ENCODE measurements at places on chromosomes 6 and 20.

DNA sequence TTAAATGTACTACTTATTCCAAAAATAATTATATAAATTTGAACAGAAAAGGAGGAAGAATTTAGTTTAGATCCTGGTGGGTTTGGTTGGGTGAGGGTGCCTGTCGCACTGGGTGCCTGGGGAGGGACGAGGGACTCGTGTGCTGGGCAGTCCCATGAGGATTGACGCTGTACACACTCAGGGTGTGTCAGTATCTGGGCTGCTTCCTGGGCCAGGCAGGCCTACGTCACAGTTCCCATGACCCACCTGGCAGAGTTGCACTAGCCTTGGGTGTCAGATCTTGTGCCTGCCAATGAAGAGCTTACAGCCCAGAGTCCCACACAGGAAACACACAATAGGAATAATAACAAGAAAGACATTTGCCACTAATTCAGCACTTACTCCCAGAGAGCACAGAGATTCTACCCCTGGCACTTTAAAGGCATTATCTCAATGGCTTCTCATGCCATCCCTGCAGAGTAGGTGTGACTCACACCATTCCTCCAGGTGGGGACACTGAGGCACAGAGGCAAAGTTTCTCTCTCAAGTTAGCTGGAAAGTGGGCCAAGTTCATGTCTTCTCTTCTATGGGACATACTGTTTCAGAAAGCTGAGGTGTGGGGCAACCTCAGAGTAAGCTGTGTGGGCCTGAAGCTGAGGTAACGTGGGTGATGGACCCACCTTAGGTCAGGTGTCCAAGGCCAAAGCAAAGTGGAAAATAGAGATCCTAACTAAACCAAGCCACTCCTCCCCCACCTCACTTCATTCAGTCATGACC, 1.3 kb upstream of the SDCBP2 start:
- DNase-seq: no peak

DNA sequence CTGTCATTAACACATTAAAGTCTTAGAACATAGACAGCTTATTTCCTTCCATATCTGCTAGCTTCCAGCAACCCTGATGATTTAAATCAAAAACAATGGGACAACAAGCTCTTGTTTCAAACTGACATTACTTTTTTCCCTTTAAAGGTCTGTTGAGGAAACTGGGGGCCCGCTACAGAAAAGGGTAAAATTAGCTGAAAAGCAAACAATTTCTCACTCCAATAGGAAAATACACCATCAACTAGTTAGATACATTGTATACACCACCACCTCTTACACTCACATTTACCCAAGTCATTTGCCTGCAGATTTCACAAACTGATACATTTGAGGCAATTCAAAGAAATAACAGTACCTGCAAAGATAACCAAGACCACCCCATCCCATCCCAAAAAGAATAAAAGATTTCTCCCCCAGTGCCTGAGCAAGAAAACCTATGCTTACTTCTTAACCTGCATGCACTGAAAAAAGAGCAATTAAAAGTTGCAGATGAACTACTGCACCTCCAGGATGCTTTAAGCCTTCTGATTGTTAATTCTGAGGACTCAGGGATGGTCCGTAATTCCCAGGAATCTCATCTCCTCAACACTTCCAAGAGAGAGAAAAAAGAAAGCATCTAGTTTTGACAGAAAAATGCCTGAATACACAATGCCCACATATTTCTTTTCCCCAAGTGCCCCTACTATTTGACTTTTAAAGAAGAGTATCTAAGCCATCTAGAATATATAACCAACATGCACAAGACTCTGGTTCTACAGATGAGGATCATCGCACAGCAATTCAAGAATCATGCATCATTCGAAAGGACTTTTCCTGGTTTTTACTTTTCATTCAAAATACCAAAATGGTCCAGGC, 5.6 kb downstream of the ZMYND8 start:
- DNase-seq: no peak

- DNase-seq: no peak
These were observed 37.3 kb downstream of the SIM1 start for GRCh38 chr6:100427452-100427851.

GRCh38 chr6:161906571-161906970, 632.7 kb upstream of the AGPAT4 start:
- no peak for DNase-seq

DNA sequence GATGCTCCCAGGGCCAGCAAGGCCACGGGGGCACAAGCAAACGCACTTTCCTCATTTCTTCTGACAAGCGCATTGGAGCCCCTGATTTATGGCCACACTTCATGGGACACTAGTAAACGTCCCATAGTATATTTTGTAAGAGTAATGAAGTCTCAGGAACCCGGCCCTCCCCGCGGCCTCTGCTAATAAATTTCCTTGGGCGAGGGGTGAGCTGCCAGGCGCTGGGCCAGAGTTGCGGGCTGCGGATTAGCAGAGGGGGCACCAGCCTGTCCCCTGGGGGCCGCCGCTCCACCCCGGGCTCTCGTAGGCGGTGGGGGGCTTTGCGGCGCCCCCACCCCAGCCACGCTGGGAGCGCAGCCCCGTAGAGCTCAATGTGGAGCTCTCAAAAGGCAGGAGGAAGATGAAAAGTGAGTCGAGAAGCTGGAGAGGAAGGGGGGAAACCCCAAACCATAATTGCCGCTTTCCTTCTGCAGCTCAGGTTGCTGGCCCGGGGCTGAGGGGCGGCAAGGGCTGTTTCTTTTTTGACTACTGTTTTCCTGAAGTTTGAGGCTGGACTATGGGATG, 173.6 kb downstream of the CDC5L start:
- no peak for DNase-seq

GRCh38 chr20:13402171-13402760, 181.2 kb downstream of the ISM1 start:
- no peak for DNase-seq

- no peak for DNase-seq
These were observed 2.6 kb upstream of the ZSCAN12 start for GRCh38 chr6:28402197-28402596.

DNA sequence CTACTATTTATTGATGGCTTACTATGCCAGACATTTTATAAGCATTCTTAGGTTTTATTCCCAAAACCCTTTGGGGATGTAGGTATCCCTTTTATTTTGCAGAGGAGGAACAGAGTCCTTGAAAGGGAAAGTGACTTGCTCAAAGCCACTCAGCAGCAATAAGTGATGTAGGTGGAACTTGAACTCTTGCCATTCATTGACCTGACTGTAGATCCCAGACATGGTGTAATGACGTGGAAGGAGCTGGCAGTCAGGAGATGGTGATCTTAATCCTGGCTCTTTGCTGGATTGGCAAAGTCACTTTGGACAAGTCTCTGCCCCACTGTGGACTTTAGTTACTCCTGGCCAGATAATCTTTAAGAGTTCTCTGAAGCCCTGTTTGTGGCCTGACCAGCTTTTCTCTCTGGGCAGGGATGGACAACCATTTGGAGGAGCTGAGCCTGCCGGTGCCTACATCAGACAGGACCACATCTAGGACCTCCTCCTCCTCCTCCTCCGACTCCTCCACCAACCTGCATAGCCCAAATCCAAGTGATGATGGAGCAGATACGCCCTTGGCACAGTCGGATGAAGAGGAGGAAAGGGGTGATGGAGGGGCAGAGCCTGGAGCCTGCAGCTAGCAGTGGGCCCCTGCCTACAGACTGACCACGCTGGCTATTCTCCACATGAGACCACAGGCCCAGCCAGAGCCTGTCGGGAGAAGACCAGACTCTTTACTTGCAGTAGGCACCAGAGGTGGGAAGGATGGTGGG, 1.6 kb downstream of the DBNDD2 start:
- DNase-seq: no peak

- no peak for DNase-seq
These were observed 250.0 kb downstream of the TAF4 start for GRCh38 chr20:61815678-61816077.

DNA sequence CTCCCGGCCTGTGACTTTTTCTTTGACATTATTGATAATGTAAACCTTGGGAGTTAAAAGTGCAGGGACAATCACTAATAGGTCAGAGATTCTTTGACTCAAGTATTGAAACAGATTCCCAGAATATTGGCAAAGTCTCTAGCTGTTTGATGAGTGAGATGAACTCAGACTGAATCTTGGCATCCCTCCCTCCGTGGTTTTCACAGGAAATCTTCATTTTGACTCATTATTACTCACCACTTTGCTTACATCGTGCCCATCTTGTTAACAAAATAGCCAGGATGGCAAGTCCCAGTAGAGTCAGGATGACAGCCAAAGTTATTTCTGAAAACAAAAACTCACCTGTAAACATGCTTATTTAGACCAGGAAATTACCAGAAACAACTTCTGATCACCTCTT, 2.0 kb downstream of the TSBP1 start:
- no peak for DNase-seq

DNA sequence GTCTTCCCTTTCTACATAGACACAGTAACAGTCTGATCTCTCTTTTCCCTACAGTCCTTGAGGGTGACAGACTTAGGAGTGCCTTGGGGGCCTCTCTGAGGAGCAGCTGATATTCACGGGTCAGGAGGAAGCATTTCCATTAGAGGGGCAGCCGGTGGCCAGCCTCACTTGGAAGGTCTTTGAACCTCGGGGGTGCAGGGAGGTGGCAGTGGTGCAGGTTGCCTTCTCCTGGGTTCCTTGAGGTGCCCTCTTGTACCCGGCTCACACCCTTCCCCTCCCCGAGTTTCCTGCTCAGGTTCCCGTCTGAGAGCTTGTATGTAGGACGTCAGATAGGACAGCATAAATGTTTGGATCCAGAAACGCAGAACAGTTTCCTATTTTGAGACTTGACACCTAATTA, 2.5 kb downstream of the RTEL1 start:
- no peak for DNase-seq

GRCh38 chr6:155638200-155638599, 182.6 kb upstream of the NOX3 start:
- DNase-seq: no peak

DNA sequence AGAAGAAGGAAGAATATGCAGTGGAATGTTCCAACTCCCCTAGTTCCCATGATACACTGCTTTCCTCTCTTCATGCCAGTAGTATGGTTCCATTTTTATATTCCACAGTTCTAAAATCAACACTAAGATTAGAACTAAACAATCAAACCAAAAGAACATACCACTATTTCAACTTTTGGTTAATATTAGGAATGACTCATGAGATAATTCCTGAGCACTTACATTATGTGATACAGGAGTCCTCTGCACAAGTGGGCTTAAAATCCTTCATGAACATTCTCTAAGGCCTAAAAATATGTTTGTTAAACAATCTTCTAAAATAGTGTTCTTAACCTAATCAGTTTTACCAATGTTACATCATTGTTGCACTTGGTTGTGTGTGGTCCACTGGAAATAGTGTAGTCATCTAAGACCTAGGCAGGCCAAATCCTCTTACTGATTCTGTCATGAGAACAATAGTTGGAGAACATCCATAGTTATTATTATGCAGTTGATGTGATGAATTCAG, 30.3 kb upstream of the RCAN2 start:
- DNase-seq: no peak

GRCh38 chr20:54793291-54793992, 318.0 kb downstream of the DOK5 start:
- DNase-seq: no peak

GRCh38 chr6:24763578-24763977, 11.2 kb upstream of the GMNN start:
- DNase-seq: no peak

GRCh38 chr6:3444276-3445088, 12.4 kb downstream of the SLC22A23 start:
- no peak for DNase-seq

DNA sequence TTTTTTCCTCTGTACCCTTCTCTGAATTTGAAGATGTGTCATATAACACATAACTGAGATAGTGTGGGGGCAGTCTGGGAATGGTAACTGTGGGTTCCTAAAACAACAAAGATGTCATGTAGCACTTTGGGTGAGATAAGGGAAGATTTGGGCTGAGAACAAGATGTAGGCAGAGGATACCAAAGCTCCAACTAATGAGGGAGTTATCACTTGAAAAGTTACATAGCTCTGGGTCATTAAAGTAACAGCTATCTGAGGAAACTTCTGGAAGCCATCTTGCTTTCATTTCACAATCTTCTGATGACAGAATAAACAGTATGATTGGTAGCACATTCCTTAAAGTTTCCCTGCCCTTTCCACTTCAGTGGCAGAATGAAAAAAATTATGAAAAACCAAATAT, 255.4 kb downstream of the TBX18 start:
- DNase-seq: no peak

- DNase-seq: no peak
These were observed 61.1 kb downstream of the TMEM170B start for GRCh38 chr6:11598687-11599086.

DNA sequence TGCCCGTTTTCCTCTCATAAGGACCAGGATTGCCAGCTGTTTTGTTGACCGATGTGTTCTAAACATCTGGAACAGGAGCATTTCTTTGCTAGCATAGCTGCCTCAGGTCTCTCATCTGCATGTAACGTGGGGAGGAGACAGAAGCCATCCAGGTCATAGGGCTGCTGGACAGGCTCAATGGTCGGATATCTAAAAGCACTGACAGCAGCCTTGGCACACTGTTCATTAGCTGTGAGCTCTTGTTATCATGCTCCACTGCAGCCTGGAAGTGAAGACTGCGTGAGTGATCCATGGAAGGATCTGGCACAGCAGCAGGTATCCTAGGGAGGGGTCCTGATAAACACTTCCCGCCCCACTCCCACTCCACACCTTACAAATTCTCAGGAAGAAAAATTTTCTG, 175.3 kb downstream of the LRFN2 start:
- no peak for DNase-seq

DNA sequence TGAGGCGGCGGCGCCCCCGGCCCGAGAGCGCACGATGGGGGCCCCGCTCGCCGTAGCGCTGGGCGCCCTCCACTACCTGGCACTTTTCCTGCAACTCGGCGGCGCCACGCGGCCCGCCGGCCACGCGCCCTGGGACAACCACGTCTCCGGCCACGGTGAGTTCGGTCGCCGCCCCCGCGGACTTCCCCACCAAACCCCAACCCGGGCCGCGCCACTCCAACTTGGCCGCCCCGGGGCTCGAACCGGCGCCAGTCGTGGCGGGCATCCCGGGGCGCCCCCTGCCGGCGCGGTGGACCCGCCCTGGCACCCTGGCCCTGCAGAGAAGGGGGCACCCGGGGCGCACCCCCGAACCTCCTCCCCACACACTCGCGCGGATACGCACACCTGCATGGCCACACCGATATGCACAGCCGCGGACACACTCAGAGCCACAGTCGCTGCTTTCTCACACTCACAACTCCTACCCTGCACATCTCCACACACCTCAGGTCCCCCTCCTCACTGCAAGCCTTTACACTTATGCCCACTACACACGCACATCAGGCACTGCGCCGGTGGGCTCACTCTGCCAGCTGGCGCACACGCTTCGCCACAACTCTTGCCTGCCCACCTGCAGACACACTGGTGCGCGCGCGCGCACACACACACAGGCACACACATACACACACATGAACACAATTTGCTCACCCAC, 535 bp downstream of the VSTM2L start:
- DNase-seq: no peak

DNA sequence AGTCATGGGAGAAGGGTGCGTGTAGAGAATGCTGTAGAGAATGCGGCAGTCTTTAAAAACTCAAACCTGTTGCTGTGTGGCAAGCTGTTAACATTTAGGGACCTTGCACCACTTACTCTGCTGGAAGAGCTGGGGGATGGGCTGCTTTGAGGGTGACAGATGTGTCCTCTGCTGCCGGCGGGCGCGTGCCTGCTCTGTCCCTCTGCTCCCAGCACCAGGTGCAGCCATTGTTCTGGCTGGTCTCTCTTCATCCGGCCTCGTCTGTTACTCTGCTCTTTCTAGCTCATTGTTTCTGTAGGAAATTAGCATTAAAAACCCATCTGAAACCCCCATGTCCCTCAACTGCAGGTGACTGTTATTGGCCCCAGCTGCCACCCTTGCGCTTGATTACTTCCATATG, 78.5 kb downstream of the CBFA2T2 start:
- no peak for DNase-seq

Measured in GM19239 (cell line).